ENCODE measurements at places on chromosomes 7 and 10. TPM values are rescaled to one million over a fixed set of nuclear protein-coding genes. Genes with fewer than 3 reads are reported as not detected.
A peak's percentile ranks its signal among the peaks of the same experiment; 100 is the strongest.

The PTF1A gene
- total RNA-seq, result not detected

The INSYN2A gene
- total RNA-seq, result not detected

- no peaks in the 10 kb centered on the region for H3K36me3 ChIP-seq
- no peak overlapping the region for H3K4me3 ChIP-seq
- H3K27ac ChIP-seq, result no peak overlapping the region
- H3K27me3 ChIP-seq, result no peaks in the 10 kb centered on the region
- no peaks in the 10 kb centered on the region for H3K4me1 ChIP-seq
Measured at GRCh38 chr7:88344956-88345832, 38.5 kb upstream of the STEAP4 start.

DNA sequence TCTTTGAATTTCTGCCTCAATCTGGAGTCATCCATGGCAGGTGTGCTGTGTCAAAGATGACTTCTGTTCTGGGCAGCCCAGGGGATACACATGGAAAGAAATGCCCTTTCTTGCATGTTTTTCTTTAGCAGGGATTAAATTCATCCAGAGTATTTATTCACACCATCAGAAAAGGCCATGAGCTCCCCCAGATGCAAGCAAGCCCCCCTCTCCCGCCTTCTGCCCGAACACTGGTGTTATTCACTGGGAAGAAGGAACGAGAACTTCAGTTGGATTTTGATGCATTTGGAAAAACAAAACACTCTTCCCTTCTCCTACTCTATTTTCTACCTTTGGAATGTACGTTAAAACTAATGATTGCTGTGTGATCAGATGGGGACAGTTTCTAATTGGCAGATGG is 1.4 kb downstream of the PLPP4 start:
- no peak for DNase-seq
- H3K27ac ChIP-seq, result no peak overlapping the region
- peaks cover 61% of the 10 kb centered on the region for H3K27me3 ChIP-seq
- no peak overlapping the region for H3K4me3 ChIP-seq

DNA sequence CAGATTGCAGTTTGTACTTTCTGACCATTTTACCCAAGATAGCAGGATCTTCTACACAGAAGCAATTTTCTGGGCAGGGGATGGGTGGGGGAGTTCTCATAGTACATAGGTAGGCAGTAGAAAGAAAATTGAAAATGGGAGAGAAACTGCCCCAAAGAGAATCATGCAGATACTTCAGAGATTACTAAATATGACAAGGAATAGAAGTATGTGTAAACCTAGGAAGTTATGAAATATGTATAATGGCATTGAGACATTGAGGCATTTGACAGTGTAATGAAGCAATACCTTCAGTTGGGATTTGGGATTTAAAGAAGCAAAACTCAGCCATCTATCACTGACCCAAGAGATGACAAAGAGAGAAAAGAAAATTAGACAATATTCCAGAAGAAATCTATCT is 233.0 kb downstream of the PTN start:
- no peaks in the 10 kb centered on the region for H3K27me3 ChIP-seq
- no peak for DNase-seq
- H3K4me3 ChIP-seq, result no peak overlapping the region
- H3K36me3 ChIP-seq, result no peaks in the 10 kb centered on the region

DNA sequence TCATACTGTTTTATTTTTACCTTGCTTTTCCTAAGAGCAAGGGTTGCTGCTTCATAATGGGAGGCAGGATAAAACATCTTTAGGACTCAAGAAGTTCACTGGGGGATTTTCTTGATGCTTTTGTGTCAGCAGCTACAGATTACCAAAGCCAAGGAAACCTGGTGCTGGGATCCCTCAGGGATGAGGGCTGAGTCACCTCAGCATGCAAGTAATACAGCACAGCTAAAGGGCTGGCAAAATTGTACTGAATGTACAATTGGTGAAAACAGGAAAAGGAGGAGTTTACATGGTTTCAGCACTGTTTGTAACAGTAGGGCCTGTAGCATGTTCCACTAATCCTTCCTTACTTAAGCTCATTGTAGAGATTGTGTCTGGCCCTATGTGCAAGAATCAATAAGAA is 1056.8 kb downstream of the SORCS1 start:
- no peak overlapping the region for H3K27ac ChIP-seq
- no peak overlapping the region for H3K4me3 ChIP-seq
- H3K36me3 ChIP-seq, result no peaks in the 10 kb centered on the region
- DNase-seq, result no peak
- H3K27me3 ChIP-seq, result no peaks in the 10 kb centered on the region

DNA sequence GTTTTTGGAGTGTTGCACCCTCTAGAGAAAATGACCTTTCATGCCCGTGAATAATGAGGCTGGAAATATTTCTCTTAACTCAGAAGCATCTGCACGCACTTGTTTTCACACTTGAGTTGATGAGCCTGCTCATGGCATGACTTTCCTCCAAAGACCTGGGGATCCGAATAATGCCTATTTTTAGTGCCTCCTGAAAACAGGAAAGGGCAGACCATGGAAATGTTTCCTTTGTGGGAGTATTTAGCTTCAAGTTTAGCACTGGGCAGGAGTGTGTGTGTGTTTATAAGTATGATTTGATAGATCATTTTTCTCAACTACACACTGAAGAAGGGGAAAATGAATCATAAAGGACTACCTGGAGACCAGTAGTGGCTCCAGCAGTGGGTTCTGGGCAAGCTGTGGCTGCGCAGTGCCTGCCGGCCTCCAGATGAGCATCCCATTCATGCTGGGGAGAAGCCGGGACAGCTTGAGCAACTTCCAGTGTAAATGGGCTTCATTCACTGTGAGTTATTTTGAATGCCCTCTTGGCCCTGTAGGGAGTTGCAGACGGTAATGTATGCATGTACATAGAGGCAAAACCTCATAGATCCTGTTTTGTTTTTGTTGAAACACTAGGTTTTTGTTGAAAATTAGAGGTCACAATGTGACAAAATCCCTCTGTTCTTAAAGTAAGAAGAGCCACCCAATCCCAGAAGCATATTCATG is 117.8 kb upstream of the INSYN2A start:
- DNase-seq, result no peak
- no peak overlapping the region for H3K4me3 ChIP-seq
- no peak overlapping the region for H3K27ac ChIP-seq

GRCh38 chr10:115167751-115168150 is 74.6 kb downstream of the ATRNL1 start:
- no peaks in the 10 kb centered on the region for H3K27me3 ChIP-seq
- H3K4me1 ChIP-seq, result no peaks in the 10 kb centered on the region
- no peak overlapping the region for H3K27ac ChIP-seq
- no peak overlapping the region for H3K4me3 ChIP-seq

The UNCX gene
- total RNA-seq, result not detected

GRCh38 chr7:153190452-153190851 is 430.9 kb downstream of the ACTR3B start:
- H3K36me3 ChIP-seq, result no peaks in the 10 kb centered on the region
- H3K27me3 ChIP-seq, result no peaks in the 10 kb centered on the region
- no peaks in the 10 kb centered on the region for H3K4me1 ChIP-seq
- DNase-seq, result no peak
- no peak overlapping the region for H3K27ac ChIP-seq

GRCh38 chr10:30432622-30433305 is 1.2 kb upstream of the MAP3K8 start:
- peak; percentile 58 for DNase-seq

DNA sequence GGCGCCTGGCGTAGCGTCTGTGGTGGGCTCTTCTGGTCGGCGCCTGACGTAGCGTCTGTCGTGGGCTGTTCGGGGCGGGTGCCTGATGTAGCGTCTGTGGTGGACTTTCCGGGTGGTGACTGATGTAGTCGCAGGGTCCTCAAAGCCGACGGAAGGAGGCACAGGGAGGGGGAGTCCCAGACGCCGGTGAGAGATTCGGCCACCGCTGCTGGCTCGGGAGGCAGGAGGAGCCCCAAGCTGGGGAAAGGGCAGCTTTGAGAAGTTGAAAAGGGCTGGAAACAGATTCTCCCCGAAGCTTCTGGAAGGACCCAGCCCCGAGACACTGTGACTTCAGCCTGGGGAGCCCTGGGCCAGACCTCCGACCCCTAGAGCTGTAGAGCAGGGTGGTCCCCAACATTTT is 105.7 kb downstream of the DNAJB6 start:
- H3K27me3 ChIP-seq, result no peaks in the 10 kb centered on the region
- no peak overlapping the region for H3K27ac ChIP-seq
- H3K4me1 ChIP-seq, result no peaks in the 10 kb centered on the region
- no peak for DNase-seq
- no peak overlapping the region for H3K4me3 ChIP-seq

The GARIN1A gene
- 0.48 TPM for total RNA-seq

GRCh38 chr7:2033586-2034135 is 199.1 kb downstream of the MAD1L1 start:
- H3K4me3 ChIP-seq, result no peak overlapping the region
- no peak for DNase-seq
- H3K4me1 ChIP-seq, result peaks cover 8% of the 10 kb centered on the region
- no peak overlapping the region for H3K27ac ChIP-seq

DNA sequence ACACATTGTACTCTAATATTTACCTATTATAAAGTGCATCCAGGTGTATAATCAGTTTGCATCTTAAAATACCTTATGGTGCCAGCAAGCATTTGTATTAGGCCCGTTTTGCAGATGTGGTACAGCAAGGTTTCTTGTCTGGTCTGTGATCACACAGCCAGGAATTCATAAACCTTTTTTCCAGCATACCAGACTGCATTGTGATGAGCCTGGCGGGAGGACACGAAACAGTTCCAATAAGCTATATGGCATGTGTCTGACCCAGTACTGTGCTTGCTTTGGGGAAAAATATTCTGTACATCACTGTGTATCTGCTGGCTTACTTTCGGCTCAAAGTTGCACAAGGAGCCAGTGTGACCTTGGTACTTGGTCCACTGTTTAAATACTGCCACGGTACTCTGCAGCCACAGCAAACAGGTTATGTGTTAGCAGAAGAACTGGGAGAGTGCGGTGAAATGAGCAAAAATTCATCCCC is 36.3 kb downstream of the CHN2 start:
- H3K4me3 ChIP-seq, result no peak overlapping the region
- H3K27ac ChIP-seq, result no peak overlapping the region
- peaks cover 9% of the 10 kb centered on the region for H3K4me1 ChIP-seq
- no peak for DNase-seq
- H3K36me3 ChIP-seq, result no peaks in the 10 kb centered on the region
- no peaks in the 10 kb centered on the region for H3K27me3 ChIP-seq

DNA sequence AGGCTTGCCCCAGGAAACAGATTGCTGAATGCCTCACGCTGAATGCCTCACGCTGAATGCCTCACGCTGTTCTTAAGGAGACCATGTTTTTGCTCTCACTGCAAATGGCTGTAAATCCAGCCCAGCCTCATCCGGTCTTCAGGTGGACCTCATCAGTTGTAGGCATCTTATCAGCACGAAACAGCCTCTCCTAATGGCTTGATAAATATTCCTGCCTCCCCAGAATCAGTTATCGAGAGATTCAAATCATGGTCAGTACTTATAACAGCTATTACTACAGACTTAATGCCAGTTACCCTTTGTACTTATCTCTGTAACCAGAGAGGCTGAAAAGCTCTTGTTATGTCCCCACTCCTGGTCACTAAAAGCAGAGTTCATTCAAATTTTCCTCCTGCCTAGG is 290.6 kb downstream of the FZD1 start:
- no peak overlapping the region for H3K27ac ChIP-seq
- H3K36me3 ChIP-seq, result no peaks in the 10 kb centered on the region
- no peak overlapping the region for H3K4me3 ChIP-seq
- no peaks in the 10 kb centered on the region for H3K27me3 ChIP-seq

The ATG9B gene
- not detected for total RNA-seq

GRCh38 chr10:30752481-30752881 is 122.9 kb upstream of the LYZL2 start:
- peak overlapping the region; percentile 46 for H3K27ac ChIP-seq
- H3K4me3 ChIP-seq, result no peak overlapping the region
- H3K27me3 ChIP-seq, result no peaks in the 10 kb centered on the region
- no peaks in the 10 kb centered on the region for H3K36me3 ChIP-seq
- DNase-seq, result no peak
- no peaks in the 10 kb centered on the region for H3K4me1 ChIP-seq

Data from transverse colon (tissue), 4 donors.